ENCODE measurements at places on chromosomes 1 and 21. TPM values are rescaled to one million over a fixed set of nuclear protein-coding genes. Genes with fewer than 3 reads are reported as not detected.

The COP1 gene
- 43.6 TPM for total RNA-seq

DNA sequence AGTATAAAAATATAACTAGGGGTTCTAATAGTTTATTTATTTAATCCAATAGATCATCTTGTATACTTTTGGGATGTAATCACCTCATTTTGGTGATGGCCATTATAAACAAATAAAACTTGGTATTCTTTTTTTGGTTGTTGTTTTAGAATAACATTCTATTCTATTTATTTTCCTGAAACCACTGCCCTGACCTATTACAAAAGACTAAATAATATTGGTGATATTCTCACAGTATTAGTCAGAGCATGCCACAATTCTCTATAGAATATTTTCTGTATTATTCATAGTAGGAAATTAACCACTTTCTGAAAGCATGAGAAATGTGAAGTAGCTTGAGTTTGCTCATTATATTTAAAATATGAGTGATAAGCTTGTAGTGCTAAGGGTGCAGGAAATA lies 54.1 kb upstream of the LRRC7 start:
- H3K27ac ChIP-seq, result no peak overlapping the region
- no peak overlapping the region for H3K4me3 ChIP-seq
- no peaks in the 10 kb centered on the region for H3K4me1 ChIP-seq
- no peaks in the 10 kb centered on the region for H3K36me3 ChIP-seq
- no peaks in the 10 kb centered on the region for H3K27me3 ChIP-seq
- no peak for DNase-seq

DNA sequence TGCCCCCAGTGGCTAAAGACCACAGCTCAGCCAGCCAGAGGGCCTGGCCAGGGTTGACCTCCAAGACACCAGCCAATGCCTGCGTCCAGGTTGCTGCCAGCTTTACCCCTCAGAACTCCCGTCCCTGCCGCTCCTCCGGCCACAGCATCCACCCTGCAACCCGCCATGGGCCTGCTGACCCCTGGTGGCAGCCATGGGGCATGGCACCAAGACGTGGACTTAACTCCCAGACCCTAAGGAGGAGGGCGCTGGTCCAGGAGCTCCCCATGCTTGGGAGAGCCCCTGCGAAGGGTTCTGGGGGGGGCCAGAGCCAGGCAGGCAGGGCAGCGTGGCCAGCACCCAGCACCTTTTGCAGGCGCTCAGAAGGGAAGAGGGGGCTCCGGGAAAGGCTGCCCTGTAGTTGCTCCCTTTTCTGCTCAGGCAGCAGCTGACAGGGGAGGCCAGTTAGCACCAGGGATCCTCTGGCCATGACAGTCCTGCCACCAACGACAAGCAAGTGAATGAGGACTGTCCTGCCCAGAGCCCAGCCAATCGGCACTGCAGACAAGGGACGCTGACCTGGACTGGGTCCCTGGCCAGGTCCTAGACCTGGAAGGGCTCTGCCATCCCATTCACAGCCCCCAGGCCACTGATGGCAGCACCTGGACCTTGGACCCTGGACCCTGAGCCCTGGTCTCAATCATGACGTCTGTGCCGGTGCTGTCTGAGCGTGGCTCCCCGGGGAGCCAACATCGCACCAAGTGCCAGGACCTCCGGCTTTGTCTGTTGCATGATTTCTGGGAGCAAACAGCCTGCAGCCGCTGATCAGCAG lies 246.2 kb downstream of the NPHP4 start:
- no peaks in the 10 kb centered on the region for H3K36me3 ChIP-seq
- H3K27ac ChIP-seq, result no peak overlapping the region
- H3K27me3 ChIP-seq, result peaks cover 34% of the 10 kb centered on the region
- DNase-seq, result peak; percentile 66
- H3K4me1 ChIP-seq, result no peaks in the 10 kb centered on the region

GRCh38 chr1:215082532-215083382 lies at the start of gene KCNK2:
Gene KCNK2, plus strand, starts transcription at chr1:215082737. Its CDS starts 649 bp downstream, at chr1:215083386.
- peaks cover 17% of the 10 kb centered on the region for H3K27me3 ChIP-seq
- H3K4me3 ChIP-seq, result no peak within 1 kb of the TSS
- H3K27ac ChIP-seq, result no peak within 1 kb of the TSS
- no peak for DNase-seq

GRCh38 chr1:18422076-18422777 lies 58.5 kb upstream of the KLHDC7A start:
- H3K27me3 ChIP-seq, result 0 out of 2 replicates have a peak, but pooled peaks cover 4% of the 10 kb centered on the region
- no peak overlapping the region for H3K27ac ChIP-seq
- H3K36me3 ChIP-seq, result no peaks in the 10 kb centered on the region

The ANXA9 gene
- total RNA-seq, result not detected

DNA sequence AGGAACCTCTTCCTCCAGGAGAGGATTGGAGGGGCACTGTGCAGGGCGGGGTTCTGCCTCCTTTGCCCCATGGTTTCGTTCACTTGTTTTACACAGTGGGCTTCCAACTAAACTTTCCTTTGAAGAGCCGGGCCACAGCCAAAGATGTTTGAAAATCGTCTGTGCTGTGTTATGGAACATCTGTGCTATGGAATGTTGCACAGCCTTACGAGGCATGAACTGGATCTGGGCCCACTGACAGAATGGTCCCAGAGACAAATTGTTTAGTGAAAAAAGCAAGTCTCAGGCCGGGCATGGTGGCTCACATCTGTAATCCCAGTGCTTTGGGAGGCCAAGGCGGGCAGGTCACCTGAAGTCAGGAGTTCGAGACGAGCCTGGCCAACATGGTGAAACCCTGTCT lies 12.6 kb upstream of the MEF2D start:
- no peak overlapping the region for H3K27ac ChIP-seq
- H3K27me3 ChIP-seq, result peaks cover 5% of the 10 kb centered on the region
- H3K36me3 ChIP-seq, result no peaks in the 10 kb centered on the region
- H3K4me3 ChIP-seq, result no peak overlapping the region

The SLC30A1 gene
- total RNA-seq, result 21.3 TPM

- no peak for DNase-seq
- peaks cover 7% of the 10 kb centered on the region for H3K36me3 ChIP-seq
- no peak overlapping the region for H3K4me3 ChIP-seq
- no peak overlapping the region for H3K27ac ChIP-seq
- H3K4me1 ChIP-seq, result no peaks in the 10 kb centered on the region
These were observed 47.8 kb downstream of the SELENOF start for GRCh38 chr1:86865973-86866637.

GRCh38 chr1:212536586-212536985 lies 72.0 kb upstream of the ATF3 start:
- peaks cover 30% of the 10 kb centered on the region for H3K4me1 ChIP-seq
- no peak for DNase-seq
- H3K27ac ChIP-seq, result no peak overlapping the region
- H3K4me3 ChIP-seq, result no peak overlapping the region
- H3K36me3 ChIP-seq, result no peaks in the 10 kb centered on the region
- H3K27me3 ChIP-seq, result no peaks in the 10 kb centered on the region

The PATJ gene
- total RNA-seq, result 4.0 TPM

DNA sequence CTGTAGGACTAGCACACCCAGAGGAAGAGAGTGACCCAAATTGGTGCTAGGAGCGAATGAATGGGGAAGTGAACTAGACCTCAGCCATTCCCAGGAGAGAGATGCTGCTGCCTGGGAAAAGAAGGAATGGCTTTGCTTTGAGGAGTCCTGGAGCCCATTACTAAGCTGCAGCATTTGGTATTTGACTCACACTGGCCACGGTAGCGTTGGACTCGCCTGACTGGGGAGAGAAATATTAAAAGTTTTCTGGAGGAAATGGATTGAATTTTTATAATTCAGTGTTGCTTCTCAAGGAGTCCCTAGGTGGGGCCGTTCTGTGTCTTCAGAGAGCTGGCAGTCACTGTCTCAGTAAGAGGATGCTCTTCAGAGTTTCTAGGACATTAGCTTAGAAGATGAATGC lies 40.2 kb downstream of the PIK3CD start:
- no peak overlapping the region for H3K4me3 ChIP-seq
- H3K27ac ChIP-seq, result no peak overlapping the region
- peaks cover 4% of the 10 kb centered on the region for H3K4me1 ChIP-seq
- H3K27me3 ChIP-seq, result no peaks in the 10 kb centered on the region
- H3K36me3 ChIP-seq, result no peaks in the 10 kb centered on the region

- H3K4me3 ChIP-seq, result no peak overlapping the region
- H3K4me1 ChIP-seq, result no peaks in the 10 kb centered on the region
- H3K27ac ChIP-seq, result no peak overlapping the region
- no peaks in the 10 kb centered on the region for H3K36me3 ChIP-seq
- no peaks in the 10 kb centered on the region for H3K27me3 ChIP-seq
These were observed 488.5 kb upstream of the RUNX1 start for GRCh38 chr21:35537604-35538003.

- 0 out of 2 replicates have a peak overlapping the region, but pooled peaks have one; percentile 14 for H3K27ac ChIP-seq
- peaks cover 49% of the 10 kb centered on the region for H3K4me1 ChIP-seq
- no peaks in the 10 kb centered on the region for H3K36me3 ChIP-seq
- no peak overlapping the region for H3K4me3 ChIP-seq
These were observed 158.5 kb downstream of the DNM3 start for GRCh38 chr1:171999756-172000155.

The IVL gene
- total RNA-seq, result not detected

DNA sequence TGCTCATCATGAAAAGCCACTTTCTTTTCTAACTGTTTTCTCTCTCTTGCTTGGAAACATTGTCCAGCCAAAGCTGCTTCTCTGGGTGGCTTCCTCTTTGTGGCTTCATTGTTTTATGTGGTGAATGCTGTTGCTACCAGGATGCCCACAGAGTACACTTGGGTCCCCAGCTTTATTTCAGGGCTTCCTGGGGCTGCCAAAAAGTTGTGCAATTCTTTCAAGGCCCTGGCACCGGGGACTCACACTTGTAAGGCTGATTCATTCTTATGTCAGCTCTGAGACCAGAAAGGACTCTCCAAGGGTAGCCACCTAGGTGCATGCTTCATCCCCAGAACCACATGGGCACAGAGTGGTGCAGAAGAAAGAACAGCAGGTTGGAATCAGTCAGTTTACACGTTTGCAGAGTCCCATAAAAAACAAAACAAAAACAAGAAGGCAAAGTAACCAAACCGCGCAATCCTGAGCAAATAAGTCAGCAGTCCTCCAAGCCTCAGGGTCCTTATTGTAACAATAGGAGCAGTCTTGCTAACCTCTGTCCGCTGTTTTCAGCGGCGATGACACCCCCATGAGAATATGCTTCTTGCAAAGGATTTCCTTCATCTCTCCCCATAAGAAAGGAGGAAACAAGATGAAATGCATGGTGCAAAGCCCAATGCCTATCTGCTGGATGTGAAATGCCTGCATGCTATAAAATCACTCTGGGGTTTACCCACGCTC lies 89.9 kb upstream of the SSX2IP start:
- H3K36me3 ChIP-seq, result no peaks in the 10 kb centered on the region
- no peak overlapping the region for H3K4me3 ChIP-seq
- no peaks in the 10 kb centered on the region for H3K27me3 ChIP-seq
- H3K4me1 ChIP-seq, result no peaks in the 10 kb centered on the region
- no peak overlapping the region for H3K27ac ChIP-seq
- DNase-seq, result no peak

The PPFIA4 gene
- total RNA-seq, result 21.5 TPM

- no peaks in the 10 kb centered on the region for H3K36me3 ChIP-seq
- H3K4me3 ChIP-seq, result no peak overlapping the region
- no peak for DNase-seq
- H3K27ac ChIP-seq, result peak overlapping the region; percentile 72
- H3K4me1 ChIP-seq, result peaks cover 29% of the 10 kb centered on the region
- H3K27me3 ChIP-seq, result no peaks in the 10 kb centered on the region
These were observed 32.7 kb upstream of the ASB17 start for GRCh38 chr1:75964760-75965408.

DNA sequence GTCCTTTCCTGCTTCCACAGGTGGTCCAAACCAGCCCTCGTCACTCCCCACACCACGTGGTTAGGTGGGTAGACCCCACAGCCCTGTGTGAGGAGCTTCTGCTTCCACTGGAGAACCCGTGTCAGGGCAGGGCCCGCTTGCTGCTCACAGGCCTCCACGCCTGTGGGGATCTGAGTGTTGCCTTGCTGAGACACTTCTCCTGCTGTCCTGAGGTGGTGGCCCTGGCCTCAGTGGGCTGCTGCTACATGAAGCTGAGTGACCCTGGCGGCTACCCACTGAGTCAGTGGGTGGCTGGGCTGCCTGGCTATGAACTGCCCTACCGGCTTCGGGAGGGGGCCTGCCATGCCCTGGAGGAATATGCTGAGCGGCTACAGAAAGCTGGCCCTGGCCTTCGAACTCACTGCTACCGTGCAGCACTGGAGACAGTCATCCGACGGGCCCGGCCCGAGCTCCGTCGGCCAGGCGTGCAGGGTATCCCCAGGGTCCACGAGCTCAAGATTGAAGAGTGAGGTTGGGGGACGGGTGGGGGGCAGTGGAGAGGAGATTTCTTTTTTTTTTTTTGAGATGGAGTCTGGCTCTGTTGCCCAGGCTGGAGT lies 5.5 kb upstream of the ISG20L2 start:
- no peaks in the 10 kb centered on the region for H3K27me3 ChIP-seq
- H3K27ac ChIP-seq, result no peak overlapping the region
- H3K36me3 ChIP-seq, result peaks cover 6% of the 10 kb centered on the region
- no peak for DNase-seq
- H3K4me1 ChIP-seq, result no peaks in the 10 kb centered on the region

DNA sequence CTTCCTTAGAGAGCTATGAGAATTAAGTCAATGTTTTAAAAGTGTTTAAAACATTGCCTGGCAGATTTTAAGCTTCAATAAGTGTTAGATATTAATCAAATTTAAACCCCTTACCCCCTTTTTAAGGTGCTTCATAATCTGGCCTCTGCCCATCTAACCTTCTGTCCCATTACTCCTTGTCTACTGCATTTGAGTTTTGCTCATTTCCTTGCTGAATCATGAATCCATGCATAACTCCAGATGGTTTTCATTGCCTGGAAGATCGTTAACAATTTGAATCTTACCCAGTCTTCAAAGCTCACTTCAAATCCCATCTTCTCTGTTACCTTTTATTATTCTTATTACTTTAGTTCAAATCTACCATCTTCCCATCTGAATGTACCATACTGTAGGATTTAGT lies 4.6 kb downstream of the HJV start:
- no peaks in the 10 kb centered on the region for H3K27me3 ChIP-seq
- no peaks in the 10 kb centered on the region for H3K36me3 ChIP-seq
- no peak overlapping the region for H3K27ac ChIP-seq
- no peak overlapping the region for H3K4me3 ChIP-seq
- H3K4me1 ChIP-seq, result peaks cover 18% of the 10 kb centered on the region

GRCh38 chr1:40662151-40662550 lies 3.3 kb downstream of the RIMS3 start:
- no peaks in the 10 kb centered on the region for H3K27me3 ChIP-seq
- no peak overlapping the region for H3K27ac ChIP-seq
- H3K4me1 ChIP-seq, result peaks cover 31% of the 10 kb centered on the region
- H3K4me3 ChIP-seq, result no peak overlapping the region

GRCh38 chr1:232630047-232630893 lies at the start of gene SIPA1L2:
Gene SIPA1L2, minus strand, starts transcription at chr1:232630133. Its CDS starts 114,794 bp downstream, at chr1:232515339.
- peak within 1 kb of the TSS; percentile 72 for H3K4me3 ChIP-seq
- no peak within 1 kb of the TSS for H3K27ac ChIP-seq
- no peaks in the 10 kb centered on the region for H3K27me3 ChIP-seq
- DNase-seq, result peak; percentile 83

The SPRR2E gene
- total RNA-seq, result not detected

The LRIF1 gene
- total RNA-seq, result 41.0 TPM

GRCh38 chr1:75672528-75673393 lies 51.7 kb upstream of the ACADM start:
- DNase-seq, result peak; percentile 13
- no peaks in the 10 kb centered on the region for H3K27me3 ChIP-seq
- no peaks in the 10 kb centered on the region for H3K4me1 ChIP-seq
- H3K36me3 ChIP-seq, result no peaks in the 10 kb centered on the region

- H3K36me3 ChIP-seq, result peaks cover 64% of the 10 kb centered on the region
- H3K4me3 ChIP-seq, result no peak overlapping the region
- DNase-seq, result no peak
These were observed 57.3 kb downstream of the SLC25A24 start for GRCh38 chr1:108142773-108143394.

The DDAH1 gene
- 80.9 TPM for total RNA-seq
